ENCODE measurements at places on chromosomes 2 and 18.

DNA sequence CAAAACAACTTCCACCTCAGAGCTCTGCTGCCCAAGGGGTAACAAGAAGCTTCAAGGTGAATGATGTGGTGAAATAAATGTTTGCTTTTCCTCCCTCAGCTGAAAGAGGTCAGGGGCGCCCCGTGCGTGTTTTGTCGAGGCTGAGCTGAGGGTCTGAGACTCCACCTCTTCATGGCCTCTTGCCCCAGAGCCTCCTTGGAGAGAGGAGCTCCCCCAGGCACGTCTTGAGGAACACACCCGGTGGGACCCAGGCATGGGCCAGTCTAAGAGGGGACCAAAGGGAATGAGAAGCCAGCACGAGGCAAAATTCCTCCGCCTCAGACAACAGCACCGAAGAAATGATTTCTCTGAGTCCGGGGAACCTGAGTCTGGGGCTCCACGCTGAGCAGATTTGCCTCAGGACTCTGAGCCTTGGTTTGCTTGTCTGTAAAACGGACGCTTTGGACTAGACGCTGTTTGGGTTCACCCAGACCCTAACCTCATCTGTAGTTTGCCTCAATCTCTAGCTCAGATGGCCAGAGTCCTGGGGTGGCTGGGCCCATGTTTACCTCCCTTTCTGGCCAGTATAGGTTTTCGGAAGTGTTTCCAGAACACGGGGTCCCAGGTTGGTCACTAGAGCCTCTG lies 56.4 kb upstream of the ODC1 start:
- no peak for DNase-seq

GRCh38 chr2:216694082-216694825 lies 1.1 kb downstream of the IGFBP5 start:
- peak; percentile 73 for DNase-seq

DNA sequence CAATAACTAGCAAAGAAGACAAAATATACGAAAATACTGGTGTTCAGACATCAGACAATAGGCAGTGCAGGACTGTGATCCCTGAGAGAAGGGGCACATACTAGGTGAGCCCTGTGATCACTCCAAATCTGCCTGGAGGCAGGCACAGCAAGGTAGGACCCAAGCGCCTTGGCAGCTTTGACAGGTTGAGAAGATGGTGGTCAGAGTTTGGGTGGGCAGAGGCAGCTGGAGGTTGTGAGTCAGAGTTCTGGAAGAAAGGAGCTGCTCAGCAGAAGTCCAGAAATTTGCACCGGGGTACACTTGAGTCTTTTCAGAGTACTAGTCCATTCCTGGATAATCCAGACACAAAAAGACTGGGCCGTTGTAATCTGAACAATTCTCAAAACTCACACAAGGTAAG lies 14.0 kb downstream of the KIF1A start:
- DNase-seq = peak; percentile 41

GRCh38 chr2:30689496-30690125 lies 117.6 kb downstream of the CAPN13 start:
- DNase-seq = no peak

DNA sequence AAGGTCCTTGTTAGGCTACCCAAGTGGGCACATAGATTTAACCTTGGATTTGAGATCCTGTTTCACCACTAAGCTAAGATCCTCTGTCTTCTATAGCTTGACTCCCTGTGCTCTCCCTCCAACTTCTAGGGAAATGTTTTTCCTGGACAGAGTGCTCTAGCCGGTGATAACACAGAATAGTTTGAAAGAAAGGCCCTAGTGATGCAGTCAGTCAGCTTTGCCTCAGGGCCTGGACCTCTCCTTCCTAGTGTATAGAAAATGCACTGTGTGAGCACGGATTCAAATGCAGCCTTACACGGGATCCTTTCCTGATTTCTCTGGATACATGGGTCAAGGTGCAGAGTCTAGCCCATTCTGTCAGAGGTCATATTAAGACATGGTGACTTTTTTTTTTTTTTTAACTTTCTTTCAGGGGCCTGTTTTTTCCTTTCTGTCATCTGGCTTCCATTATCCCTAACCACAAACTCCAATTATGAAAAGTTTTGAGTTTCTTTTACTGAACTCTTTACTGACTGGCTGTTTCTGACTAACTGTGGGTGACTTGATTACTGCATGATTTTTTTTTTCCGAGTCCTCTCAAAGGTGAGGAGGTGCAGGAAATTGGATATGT lies 122.6 kb downstream of the LRP1B start:
- DNase-seq = no peak

DNA sequence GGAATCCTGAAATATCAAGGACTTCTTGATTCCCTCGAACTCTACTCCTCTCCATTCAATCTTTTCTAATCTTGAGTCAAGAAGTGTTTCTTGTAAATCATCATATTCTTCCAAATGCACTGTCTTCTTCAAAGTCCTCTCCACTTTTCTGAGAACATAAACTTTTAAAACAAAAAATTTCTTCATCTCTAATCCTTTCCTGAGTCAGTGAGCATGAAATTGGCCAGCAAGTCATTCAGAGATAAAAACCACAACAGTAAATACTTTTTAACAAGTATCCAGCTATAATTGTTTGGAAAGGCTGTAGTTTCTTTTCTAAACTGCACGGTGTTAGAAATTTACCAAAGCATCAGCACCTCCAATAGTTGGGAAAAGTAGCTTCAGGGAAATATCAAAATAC lies 312.6 kb upstream of the GALNT5 start:
- DNase-seq = no peak

DNA sequence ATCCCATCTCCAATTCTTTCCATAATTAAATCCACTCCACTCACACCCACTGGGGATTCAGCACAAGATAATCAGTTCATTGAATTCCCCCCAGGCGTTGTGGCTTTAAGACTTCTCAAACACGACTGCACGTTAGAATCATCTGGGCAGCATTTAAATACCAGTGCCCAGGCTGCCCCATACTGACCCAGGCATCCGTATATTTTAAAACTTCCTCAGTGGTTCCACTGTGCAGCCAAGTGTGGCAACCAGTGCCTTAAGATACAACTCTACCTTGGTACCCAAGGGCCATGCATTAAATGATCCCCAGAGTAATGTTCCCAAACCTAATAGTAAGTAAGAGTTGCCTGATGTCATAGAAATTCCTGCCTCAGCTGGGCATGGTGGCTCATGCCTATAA lies 54.3 kb upstream of the BZW1 start:
- DNase-seq = no peak

DNA sequence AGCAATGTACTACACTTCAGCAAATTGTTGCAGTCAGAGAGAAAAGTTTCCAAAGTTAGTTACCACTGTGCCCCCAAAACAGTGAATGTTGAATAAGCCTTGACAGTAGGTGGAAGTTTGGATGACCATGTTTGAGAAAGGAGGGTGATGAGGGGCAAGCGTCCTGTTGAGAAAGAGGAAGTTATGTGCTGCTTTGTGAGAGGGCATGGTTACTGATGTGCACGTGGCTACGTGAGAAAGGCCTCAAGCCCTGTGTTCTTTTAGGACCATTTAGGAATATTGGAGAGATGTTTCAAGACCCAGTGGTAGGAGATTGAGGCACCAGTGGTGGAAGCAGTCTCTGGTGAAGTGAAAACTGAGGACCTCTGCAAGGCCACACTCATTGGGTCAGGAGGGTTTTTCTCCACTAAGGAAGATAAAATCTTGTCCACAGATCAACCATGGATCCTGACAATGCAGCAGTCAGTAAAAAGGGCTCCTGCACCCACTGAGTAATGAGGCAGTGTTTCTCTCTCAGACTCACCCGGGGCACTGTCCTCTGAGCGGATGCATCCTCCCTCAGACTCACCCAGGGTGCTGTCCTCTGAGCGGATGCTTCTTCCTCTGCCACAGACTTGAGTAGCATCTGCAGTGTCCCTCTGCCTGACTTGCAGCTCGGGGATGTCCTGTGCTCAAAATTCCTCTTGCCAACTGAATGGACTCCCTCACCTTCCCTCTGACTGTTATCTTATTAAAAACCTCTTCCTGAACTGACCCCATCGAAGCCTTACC lies 34.7 kb upstream of the ACTR3 start:
- DNase-seq = no peak

- DNase-seq = peak; percentile 64
Observed at GRCh38 chr18:79856119-79857007, 58.6 kb downstream of the KCNG2 start.

Data from upper lobe of right lung (tissue), 1 donor.